SK-MEL-5 (cell line): ENCODE measurements at places on chromosomes 6 and 20. TPM values are rescaled to one million over a fixed set of nuclear protein-coding genes. Genes with fewer than 3 reads are reported as not detected.

DNA sequence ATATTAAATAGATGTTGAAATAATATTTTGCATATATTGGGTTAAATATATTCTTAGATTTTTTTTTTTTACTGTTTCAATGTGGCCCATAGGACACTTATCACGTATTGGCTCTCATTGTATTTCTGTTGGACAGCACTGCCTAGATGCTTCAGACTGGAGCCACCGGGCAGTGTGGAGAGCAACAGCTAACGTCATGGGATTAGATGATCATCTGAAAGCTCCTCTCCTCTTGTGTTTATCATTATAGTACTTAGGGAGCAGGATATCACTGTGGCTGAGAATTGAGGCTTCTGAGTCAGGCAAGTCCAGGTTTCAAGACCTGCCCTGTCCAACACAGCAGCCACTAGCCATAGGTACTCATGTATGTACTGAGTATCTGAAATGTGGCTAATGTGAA, 87.4 kb downstream of the ZHX3 start:
- no peak for DNase-seq

- no peak for DNase-seq
These were observed 10.6 kb downstream of the PNPLA1 start for GRCh38 chr6:36280467-36280866.

Gene HCK
- total RNA-seq = not detected in 2 replicates

- DNase-seq = no peak
These were observed 101.6 kb downstream of the NCOA3 start for GRCh38 chr20:47603260-47603659.

GRCh38 chr20:59055302-59055701, 12.7 kb upstream of the PRELID3B start:
- peak; percentile 47 for DNase-seq

Gene PNPLA1
- total RNA-seq = not detected in 2 replicates

Gene PTGIS
- total RNA-seq = 0.16 TPM in 1 of 2 replicates, not detected in the other

Gene BEND6
- 0.59 and 0.63 TPM in 2 replicates for total RNA-seq

Gene C4B
- 0.45 and 2.2 TPM in 2 replicates for total RNA-seq

DNA sequence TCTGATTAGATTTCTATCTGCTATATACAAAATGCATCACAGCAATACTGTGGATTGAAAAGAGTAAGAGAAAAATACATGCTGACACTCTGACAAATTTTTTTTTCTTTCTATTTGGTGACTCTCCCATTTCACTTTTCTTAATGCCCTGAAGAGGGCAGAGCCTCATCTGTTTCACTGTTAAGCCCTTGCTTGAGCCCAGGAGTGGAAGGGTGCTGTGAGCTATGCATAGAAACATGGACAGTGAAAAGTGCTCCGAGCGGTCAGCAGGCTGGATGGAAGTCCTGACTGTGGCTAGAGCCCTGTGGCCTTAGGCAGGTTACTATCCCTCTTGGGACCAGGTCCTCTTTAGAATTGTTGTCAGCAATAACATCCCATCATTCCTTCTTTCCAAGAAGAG, 17.4 kb upstream of the CSE1L start:
- peak; percentile 74 for DNase-seq

Gene MAFB
- 1.2 and 1.4 TPM in 2 replicates for total RNA-seq

DNA sequence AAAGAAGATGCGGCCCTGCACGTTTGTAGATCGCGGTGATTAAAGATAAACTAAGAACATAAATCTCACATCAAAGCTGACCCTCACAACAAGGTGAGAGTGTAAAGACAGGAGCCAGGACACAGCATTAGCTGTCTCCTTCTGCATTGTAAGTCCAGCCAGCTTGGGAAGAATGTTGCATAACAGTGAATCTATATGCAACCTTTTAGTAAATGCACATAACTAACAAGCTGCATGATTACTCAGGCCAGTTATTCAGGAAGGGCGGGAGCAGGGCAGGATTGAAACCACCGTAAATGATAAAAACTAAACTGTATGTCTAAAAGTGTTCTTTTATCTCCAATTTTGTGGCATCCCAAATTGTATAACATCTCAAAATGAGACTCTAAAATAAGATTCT, 57.1 kb downstream of the POPDC3 start:
- no peak for DNase-seq
